ENCODE measurements at places on chromosomes 6 and 20.

DNA sequence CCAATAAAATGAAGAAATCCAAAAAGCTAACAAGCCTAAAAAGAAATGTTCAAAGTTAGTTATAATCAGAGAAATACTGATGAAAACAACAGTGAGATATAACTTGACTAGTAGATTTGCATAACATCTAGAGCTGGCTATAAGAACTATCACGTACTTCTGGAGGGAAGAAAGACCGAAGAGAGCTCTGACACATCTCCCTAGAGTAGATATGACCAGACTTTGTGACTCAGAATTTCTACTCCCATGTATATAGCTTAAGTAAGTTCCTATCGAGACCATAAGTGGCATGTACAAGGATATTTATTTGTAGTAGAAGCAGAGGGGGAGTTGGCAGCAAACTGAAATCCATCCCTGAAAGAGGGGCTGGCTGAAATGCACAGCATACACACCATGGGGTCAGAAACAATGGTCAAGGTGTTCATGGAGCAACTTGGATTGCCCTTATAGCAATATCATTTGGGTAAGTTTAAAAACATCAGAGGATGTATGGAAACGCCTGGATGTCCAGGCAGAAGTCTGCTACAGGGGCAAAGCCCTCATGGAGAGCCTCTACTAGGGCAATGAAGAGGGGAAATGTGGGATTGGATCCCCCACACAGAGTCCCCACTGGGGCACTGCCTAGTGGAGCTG is 25.6 kb upstream of the IL17A start:
- DNase-seq, result no peak

GRCh38 chr20:50317116-50317515 is 126.5 kb downstream of the CEBPB start:
- DNase-seq, result no peak

- DNase-seq, result no peak
Observed at GRCh38 chr6:153215242-153215641, 84.2 kb upstream of the RGS17 start.

DNA sequence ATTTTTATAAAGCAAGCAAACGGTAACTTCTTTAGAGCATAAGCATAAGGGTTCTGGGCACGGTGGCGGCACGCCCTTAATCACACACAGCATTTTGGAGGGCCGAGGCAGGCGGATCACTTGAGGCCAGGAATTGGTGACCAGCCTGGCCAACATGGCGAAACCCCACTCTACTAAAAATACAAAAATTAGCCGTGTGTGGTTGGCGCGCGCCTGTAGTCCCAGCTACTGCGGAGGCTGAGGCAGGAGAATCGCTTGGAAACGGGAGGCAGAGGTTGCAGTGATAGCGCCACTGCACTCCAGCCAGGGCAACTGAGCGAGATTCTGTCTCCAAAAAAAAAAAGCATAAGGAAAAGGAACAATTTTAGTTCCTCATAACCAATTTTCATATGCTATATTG is 2.6 kb downstream of the SENP6 start:
- DNase-seq, result no peak

- no peak for DNase-seq
Observed at GRCh38 chr6:146912730-146913685, 291.2 kb upstream of the STXBP5 start.

- DNase-seq, result no peak
Observed at GRCh38 chr6:32937230-32937633, 3.6 kb downstream of the HLA-DMB start.

DNA sequence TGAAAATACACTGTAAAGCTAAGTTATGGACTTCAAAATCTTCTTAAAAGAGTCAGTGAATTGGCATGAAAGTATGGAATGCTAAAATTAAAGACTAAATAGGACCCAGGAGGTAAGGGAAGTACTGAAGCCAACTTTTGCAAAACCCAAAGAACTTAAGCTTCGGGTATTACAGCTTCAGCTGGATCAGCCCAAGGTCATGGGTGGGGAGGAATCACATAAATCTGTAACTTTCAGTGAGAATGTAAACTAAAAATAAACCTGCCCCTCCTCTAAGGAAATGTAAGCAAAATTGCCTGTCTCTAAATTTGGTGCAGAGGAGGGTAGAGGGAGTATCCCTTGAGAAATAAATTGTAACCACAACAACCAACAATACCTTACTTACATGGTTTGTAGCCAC is 4.4 kb upstream of the MUC21 start:
- DNase-seq, result no peak

DNA sequence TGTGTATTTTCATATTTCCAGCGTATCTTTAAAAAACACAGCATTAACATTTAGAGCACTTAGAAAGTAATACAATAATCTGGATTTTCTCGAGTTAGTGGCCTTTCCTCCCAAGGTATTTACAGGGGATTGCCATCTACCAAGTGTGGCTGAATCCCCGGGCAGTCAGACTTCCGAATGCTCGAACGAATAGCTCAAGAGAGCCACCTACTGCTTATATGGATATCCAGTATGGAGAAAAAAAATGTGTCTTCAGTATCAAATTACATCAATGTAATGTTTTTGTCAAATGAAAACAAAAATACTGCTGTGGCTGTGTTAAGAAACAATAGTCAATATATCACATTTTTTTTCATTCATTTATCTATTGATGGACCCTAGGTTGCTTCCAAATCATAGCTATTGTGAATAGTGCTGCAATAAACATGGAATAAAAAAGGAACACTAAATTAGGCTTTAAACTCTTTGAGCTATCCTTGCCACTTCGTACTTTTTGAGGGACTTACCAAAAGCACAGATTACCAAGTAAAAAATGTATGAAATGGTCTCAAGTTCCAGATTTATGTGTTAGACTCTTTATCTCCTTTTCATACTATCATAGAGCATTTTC is 654.5 kb upstream of the PTCHD4 start:
- no peak for DNase-seq

- no peak for DNase-seq
Observed at GRCh38 chr6:161353208-161353613, 79.3 kb upstream of the AGPAT4 start.

- no peak for DNase-seq
Observed at GRCh38 chr20:25533920-25534700, 51.2 kb downstream of the NINL start.

Data from NCI-H524 treated with DMSO at 0.1 percent for 48 hours (cell line).